CD4-positive, alpha-beta T cell treated with Interleukin-4 for 4 hours (primary cell): ENCODE measurements at places on chromosomes 3 and 15.

DNA sequence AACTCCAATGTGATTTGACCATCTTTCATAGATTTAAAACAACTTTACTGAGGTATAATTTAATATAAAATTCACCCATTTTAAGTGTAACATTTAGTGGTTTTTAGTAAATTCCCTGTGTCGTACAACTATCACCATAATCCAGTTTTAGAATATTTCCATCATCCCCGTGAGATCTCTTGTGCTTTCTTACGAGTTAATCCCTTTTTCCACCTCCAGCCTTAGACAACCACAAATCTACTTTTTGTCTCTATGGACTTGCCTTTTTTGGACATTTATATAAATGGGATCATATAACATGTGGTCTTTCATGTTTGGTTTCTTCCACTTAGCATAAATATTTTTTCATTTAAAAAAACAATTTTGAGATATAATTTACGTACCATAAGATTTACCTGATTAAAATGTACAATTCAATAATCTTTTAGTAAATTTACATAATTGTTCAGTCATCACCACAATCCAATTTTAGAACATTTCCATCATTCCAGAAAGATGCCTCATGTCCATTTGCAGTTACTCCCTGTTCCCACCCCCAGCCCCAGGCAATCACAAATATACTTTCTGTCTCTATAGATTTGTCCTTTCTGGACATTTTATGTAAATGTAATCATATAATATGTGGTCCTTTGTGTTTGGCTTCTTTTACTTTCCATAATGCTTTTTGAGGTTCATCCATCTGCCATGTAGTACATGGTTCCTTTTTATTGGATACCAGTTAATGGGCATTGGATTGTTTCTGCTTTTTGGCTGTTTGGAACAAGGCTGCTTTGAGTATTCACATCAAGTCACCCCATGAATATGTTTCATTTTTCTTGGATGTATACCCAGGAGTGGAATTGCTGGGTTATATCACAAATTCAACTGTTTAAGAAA, 3.1 kb downstream of the OXSR1 start:
- DNase-seq = no peak

GRCh38 chr3:178785961-178786360, 249.7 kb downstream of the KCNMB2 start:
- no peak for DNase-seq

GRCh38 chr3:113304102-113304501, 92.7 kb downstream of the BOC start:
- DNase-seq = no peak

GRCh38 chr3:56711344-56711743, 28.3 kb upstream of the TASOR start:
- DNase-seq = no peak
